ENCODE measurements at places on chromosomes 13 and 19.
A peak's percentile ranks its signal among the peaks of the same experiment; 100 is the strongest.

DNA sequence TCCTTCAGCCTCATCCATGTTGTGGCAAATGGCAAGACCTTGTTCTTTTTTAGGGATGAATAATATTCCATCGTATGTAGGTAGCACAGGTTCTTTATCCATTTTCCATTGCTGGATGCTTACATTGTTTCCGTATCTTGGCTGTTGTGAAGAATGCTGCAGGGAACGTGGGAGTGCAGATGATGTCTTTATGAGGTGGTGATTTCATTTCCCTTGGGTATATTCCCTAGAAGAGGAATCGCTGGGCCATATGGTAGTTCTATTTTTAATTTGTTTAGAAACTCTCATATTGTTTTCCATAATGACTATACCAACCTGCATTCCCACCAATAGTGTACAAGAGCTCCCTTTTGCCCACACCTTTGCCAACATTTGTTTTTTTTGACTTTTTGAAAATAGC lies 186.3 kb upstream of the TMTC4 start:
- H3K36me3 ChIP-seq = no peaks in the 10 kb centered on the region
- no peaks in the 10 kb centered on the region for H3K27me3 ChIP-seq
- H3K4me1 ChIP-seq = no peaks in the 10 kb centered on the region
- no peak overlapping the region for H3K27ac ChIP-seq
- no peak overlapping the region for H3K4me3 ChIP-seq
- DNase-seq = no peak

GRCh38 chr13:49367640-49368422 lies 76.0 kb downstream of the CAB39L start:
- H3K4me3 ChIP-seq = no peak overlapping the region
- no peaks in the 10 kb centered on the region for H3K27me3 ChIP-seq
- no peak for DNase-seq
- H3K4me1 ChIP-seq = peaks cover 20% of the 10 kb centered on the region
- H3K36me3 ChIP-seq = no peaks in the 10 kb centered on the region

- no peaks in the 10 kb centered on the region for H3K36me3 ChIP-seq
- no peaks in the 10 kb centered on the region for H3K27me3 ChIP-seq
- DNase-seq = no peak
- no peaks in the 10 kb centered on the region for H3K4me1 ChIP-seq
Observed at GRCh38 chr13:105395041-105395440, 1140.4 kb downstream of the EFNB2 start.

- H3K4me1 ChIP-seq = peaks cover 7% of the 10 kb centered on the region
- H3K36me3 ChIP-seq = no peaks in the 10 kb centered on the region
- no peak for DNase-seq
- no peak overlapping the region for H3K4me3 ChIP-seq
- no peak overlapping the region for H3K27ac ChIP-seq
Observed at GRCh38 chr13:77691871-77692270, 5.6 kb upstream of the SLAIN1 start.

GRCh38 chr19:5038631-5039271 lies 69.8 kb downstream of the KDM4B start:
- no peaks in the 10 kb centered on the region for H3K4me1 ChIP-seq
- no peak overlapping the region for H3K4me3 ChIP-seq
- no peaks in the 10 kb centered on the region for H3K27me3 ChIP-seq
- peak; percentile 48 for DNase-seq

- H3K4me1 ChIP-seq = peaks cover 15% of the 10 kb centered on the region
- H3K4me3 ChIP-seq = no peak overlapping the region
- H3K36me3 ChIP-seq = peaks cover 6% of the 10 kb centered on the region
- H3K27ac ChIP-seq = no peak overlapping the region
- DNase-seq = no peak
Observed at GRCh38 chr13:99339736-99340397, 32.7 kb upstream of the GPR183 start.

DNA sequence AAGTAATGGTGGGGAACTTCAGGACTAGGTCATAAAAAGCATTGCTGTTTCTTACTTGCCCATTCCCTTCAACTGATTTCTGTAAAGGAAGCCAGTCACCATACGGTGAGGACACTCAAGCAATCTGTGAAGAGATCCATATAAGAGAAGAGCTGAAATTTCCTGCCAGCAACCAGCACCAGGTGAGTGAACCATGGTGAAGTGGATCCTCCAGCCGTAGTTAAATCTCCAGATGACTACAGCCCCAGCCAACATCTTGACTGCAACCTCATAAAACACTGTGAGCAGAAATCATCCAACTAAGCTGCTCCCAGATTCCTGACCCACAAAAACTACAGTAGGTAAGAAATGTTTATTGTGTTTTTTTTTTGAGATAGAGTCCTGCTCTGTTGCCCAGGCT lies 3.8 kb upstream of the SLC6A16 start:
- DNase-seq = no peak
- peak overlapping the region; percentile 21 for H3K4me3 ChIP-seq
- peak overlapping the region; percentile 93 for H3K27ac ChIP-seq
- H3K4me1 ChIP-seq = peaks cover 99% of the 10 kb centered on the region
- no peaks in the 10 kb centered on the region for H3K27me3 ChIP-seq
- H3K36me3 ChIP-seq = peaks cover 9% of the 10 kb centered on the region

DNA sequence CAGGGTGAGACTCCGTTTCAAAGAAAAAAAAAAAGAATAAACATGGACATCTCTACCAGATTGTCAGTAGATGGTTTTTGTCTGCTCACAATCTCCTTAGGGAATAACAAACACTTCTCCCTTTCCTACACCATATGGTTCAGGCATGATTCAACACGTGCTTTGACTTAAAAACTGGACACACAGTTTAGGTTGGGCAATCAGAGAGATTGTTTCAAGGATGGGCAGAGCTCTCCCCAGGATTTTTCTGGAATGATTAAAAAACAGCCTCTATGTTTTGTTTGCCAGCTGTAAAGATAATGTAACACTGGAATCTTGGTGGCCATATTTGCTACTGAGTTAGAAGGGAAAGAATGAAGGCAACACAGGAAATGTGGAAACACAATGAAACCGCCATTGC lies 150.1 kb upstream of the TSC22D1 start:
- H3K4me1 ChIP-seq = no peaks in the 10 kb centered on the region
- no peaks in the 10 kb centered on the region for H3K36me3 ChIP-seq

DNA sequence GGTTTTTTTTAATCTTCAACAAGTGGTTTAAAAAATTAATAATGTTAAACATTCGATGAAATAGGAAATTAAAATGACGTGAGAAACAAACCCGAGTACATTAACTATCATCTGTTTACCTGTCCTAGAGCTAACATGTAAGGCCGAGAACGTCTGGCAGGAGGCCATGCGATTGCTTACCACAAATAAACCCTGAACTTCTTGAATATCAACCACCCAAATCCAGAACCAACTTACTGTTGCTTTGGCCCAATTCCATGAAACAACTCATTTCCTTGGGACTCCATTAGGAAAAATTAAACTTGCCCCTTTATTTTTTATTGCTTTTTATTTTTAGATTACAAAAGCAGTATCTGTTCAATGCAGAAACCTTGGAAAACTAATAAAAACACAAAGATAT lies 228.9 kb upstream of the IRS2 start:
- no peak overlapping the region for H3K27ac ChIP-seq
- no peak for DNase-seq
- H3K27me3 ChIP-seq = no peaks in the 10 kb centered on the region
- H3K4me1 ChIP-seq = no peaks in the 10 kb centered on the region
- H3K4me3 ChIP-seq = no peak overlapping the region

GRCh38 chr19:49579947-49580263 lies 451 bp downstream of the NOSIP start:
- H3K36me3 ChIP-seq = no peaks in the 10 kb centered on the region
- peak overlapping the region; percentile 87 for H3K4me3 ChIP-seq
- DNase-seq = no peak
- peak overlapping the region; percentile 74 for H3K27ac ChIP-seq
- no peaks in the 10 kb centered on the region for H3K27me3 ChIP-seq

GRCh38 chr13:109010912-109011311 lies 381.5 kb downstream of the MYO16 start:
- H3K27me3 ChIP-seq = no peaks in the 10 kb centered on the region
- H3K4me3 ChIP-seq = no peak overlapping the region
- H3K4me1 ChIP-seq = no peaks in the 10 kb centered on the region

- no peak for DNase-seq
- no peak overlapping the region for H3K4me3 ChIP-seq
- no peaks in the 10 kb centered on the region for H3K27me3 ChIP-seq
- H3K4me1 ChIP-seq = no peaks in the 10 kb centered on the region
- H3K27ac ChIP-seq = no peak overlapping the region
Observed at GRCh38 chr19:32066056-32066455, 279.4 kb upstream of the ZNF507 start.

DNA sequence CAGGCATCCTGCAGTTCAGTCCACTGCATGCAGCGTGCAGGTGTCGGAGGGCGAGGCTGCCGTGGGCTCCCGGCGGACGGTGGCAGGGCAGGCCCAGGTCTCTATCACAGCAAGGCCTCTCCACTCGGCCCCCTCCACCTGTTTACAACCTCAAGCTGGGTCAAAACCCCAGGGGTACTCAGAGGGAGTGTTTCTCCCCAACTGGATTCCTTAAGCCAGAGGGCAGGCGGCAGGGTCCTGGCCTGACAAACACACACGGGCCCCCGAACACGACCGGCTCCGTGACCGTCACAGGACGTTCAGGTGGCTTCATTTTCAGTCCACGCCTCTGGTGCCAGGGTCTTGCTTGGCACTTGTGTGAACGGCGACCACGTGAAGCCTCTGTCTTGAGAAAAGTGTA lies 23.5 kb downstream of the RASA3 start:
- H3K27me3 ChIP-seq = no peaks in the 10 kb centered on the region
- no peak for DNase-seq
- H3K4me3 ChIP-seq = no peak overlapping the region
- peaks cover under 1% of the 10 kb centered on the region for H3K36me3 ChIP-seq
- peaks cover 24% of the 10 kb centered on the region for H3K4me1 ChIP-seq

- H3K36me3 ChIP-seq = no peaks in the 10 kb centered on the region
- H3K27ac ChIP-seq = no peak overlapping the region
- no peaks in the 10 kb centered on the region for H3K27me3 ChIP-seq
Observed at GRCh38 chr13:114283576-114283975, 2.2 kb downstream of the UPF3A start.

- no peak for DNase-seq
- peaks cover 7% of the 10 kb centered on the region for H3K27me3 ChIP-seq
- H3K36me3 ChIP-seq = no peaks in the 10 kb centered on the region
Observed at GRCh38 chr19:51271067-51271466, 20.2 kb downstream of the SIGLECL1 start.

DNA sequence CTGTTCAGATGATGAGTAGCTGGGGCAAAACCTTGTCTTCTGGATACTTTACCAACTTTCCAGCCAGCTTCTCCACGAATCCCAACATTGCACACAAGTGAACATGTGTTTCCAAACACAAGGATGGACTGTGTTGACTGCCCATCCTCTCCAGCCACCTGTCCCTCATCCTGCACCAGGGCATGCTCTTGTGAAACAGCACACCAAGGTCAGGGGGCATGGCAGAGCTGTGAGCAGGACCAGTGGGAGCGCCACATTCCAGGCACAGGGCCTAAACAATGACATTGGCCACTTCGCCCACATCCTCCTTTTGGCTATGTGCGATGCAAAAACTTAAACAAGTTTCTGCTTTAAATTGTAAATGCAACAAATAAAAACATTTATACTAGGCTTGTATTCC lies 105.5 kb downstream of the IRS2 start:
- no peaks in the 10 kb centered on the region for H3K36me3 ChIP-seq
- H3K27ac ChIP-seq = no peak overlapping the region
- no peak for DNase-seq
- H3K4me3 ChIP-seq = no peak overlapping the region

- peaks cover 9% of the 10 kb centered on the region for H3K4me1 ChIP-seq
Observed at GRCh38 chr19:2507109-2507508, 31.2 kb downstream of the GADD45B start.

DNA sequence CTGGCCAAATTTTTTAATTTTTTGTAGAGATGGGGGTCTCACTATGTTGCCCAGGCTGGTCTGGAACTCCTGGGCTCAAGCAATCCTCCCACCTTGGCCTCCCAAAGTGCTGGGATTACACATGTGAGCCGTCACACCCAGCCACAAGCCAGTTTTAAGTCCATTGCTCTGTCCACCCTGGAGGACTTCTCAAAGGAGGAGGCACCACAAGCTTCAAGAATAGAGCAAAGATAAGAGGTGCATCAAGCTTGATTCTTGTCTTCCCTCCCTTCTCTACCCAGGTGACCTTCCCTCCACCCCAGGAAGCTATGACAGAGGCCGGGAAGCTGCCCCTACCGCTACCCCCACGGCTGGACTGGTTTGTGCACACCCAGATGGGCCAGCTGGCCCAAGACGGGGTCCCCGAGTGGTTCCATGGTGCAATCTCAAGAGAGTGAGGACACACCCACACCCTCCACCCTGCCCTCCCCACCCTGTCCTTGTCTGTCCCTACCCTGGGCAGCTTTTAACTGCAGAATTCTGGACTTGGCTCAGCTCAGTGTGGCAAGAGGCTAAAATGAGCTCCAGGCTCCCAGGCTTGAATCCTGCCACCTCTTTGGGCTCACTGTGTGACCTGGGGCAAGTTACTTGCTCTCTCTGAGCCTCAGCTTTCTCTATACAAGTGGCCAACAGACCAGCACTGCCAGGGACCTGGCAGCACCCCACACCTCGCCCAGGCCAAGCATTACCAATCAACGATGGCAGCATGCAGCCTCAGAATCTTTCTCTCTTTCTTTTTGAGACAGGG lies 5.2 kb downstream of the HSH2D start:
- H3K27ac ChIP-seq = peak overlapping the region; percentile 75
- no peak overlapping the region for H3K4me3 ChIP-seq
- H3K36me3 ChIP-seq = no peaks in the 10 kb centered on the region
- no peak for DNase-seq
- H3K27me3 ChIP-seq = no peaks in the 10 kb centered on the region

- no peaks in the 10 kb centered on the region for H3K36me3 ChIP-seq
- no peak overlapping the region for H3K27ac ChIP-seq
- no peaks in the 10 kb centered on the region for H3K4me1 ChIP-seq
- H3K27me3 ChIP-seq = no peaks in the 10 kb centered on the region
- H3K4me3 ChIP-seq = no peak overlapping the region
- no peak for DNase-seq
Observed at GRCh38 chr13:71474936-71475335, 392.1 kb downstream of the DACH1 start.

DNA sequence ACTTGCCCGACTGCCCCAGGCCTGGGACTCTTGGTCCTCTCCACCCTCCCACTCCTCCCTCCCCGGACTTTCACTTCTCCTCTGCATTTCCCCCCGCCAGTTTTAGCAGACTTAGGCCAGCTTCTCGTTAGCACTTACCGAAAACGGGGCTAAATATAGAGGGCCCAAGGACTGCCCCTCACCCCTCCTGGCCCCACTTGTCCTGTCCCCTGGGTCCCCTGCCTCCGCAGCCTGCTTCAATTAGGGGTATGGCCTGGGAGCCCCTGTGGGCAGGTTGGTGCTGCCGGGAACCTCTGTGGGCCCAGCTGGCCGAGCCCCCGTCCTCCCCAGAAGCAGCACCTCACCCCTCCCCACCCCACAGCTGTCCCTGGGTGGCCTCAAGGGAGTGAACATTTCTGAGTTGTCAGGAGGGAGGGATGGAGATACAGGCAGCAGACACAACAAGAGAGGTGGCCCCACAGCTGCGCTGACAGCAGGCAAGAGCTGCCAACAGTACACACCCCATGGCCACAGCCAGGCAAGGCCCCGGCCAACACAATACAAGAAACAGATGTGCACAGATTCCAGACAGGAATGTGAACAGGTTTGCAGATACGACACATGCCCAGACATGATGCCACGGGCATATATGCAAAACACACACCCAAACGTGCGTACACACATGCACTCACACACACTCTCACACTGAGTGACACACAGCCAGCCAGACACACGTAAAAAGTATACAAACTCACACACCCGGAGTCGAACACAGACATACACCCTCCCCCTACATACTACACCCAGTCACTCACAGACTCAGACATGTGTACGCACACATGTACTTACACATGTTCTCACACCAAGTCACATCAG lies 2.6 kb downstream of the POU2F2 start:
- H3K4me1 ChIP-seq = peaks cover 85% of the 10 kb centered on the region
- H3K4me3 ChIP-seq = peak overlapping the region; percentile 100
- H3K36me3 ChIP-seq = no peaks in the 10 kb centered on the region
- H3K27me3 ChIP-seq = no peaks in the 10 kb centered on the region
- peak overlapping the region; percentile 71 for H3K27ac ChIP-seq
- DNase-seq = peak; percentile 88
